ENCODE measurements at places on chromosomes 16 and 17.
A peak's percentile ranks its signal among the peaks of the same experiment; 100 is the strongest.

DNA sequence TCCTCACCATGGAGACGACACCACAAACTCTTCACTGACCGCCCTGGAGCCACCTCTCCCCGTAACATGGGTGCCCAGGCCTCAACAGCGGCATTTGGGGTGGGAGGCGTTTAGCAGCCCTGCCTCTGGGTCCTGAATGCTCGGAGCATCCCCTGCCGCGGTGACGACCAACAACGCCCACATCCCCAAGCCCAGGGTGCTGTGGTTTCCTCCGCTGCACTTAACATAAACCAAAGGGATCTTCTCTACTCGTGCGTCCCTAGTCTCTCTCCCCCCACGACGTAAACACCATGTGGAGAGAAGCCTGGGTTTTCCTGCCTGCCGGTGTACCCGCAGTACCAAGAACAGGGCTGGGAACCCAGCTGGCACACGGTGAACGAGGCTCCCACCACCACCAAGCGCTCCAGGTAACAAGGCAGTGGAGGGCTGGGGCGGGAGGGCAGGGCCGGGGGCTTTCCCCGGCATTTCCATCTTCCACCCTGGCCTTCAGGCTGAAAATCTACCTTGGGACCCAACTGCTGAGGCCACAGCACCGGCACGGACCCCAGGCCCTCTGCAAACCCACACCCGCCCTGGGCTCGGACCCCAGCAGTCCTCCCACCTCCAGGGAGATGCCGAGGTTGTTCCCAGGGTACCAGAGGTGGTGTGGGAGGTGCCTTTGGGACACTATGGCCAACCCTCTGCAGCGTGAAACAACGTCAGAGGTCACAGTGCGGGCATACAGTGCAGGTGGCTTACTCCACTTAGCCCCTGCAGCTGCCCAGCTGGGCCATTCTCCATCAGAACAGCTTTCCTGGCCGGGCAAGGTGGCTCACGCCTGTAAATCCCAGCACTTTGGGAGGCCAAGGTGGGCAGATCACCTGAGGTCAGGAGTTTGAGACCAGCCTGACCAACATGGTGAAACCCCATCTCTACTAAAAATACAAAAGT is 54.3 kb downstream of the TIMM22 start:
- no peak for DNase-seq

DNA sequence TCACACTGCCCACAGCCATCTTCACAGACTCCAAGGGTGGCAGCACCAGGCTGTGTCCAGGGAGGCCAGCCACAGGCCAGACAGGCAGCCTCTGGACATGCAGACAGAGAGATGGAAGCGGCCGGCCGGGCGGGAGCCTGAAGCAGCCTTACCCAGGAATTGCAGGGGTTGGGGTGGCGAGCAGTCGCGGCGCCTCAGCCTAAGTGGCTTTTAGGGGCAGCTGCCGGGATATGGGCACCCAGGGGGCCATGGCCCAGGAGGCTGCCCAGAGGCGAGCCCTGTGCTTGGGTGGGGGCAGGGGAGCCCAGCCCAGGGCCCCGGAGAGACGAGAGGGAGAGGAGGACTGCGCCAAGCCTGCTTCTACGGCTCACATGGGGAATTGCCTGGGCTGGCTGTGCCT is 1.5 kb upstream of the NHERF2 start:
- DNase-seq = no peak

GRCh38 chr17:72702136-72702735 is 390.3 kb downstream of the SLC39A11 start:
- peak; percentile 76 for DNase-seq

- DNase-seq = peak; percentile 49
These were observed 279.6 kb downstream of the HS3ST3B1 start for GRCh38 chr17:14580499-14580898.

DNA sequence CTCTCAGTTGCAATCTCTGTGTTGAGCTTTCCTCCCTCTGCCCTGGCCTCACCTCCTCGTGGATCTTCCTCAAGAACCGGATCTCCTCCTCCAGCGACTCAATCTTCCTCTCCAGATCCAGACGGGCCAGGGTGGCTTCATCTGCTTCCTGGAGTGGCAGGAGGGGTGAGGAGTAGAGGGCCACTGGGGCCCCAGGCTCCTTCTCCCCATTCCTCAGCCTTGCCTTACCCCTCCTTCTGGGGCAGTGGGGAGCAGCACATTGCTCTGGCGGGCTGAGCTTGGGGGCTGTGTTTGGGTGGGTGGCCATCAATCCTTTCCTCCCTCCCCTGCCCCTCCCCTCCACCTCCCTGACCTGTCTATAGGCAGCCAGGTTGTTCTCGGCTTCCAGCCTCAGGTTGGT is 1.6 kb downstream of the GFAP start:
- DNase-seq = no peak
